ENCODE measurements at places on chromosomes 13 and 19. TPM values are rescaled to one million over a fixed set of nuclear protein-coding genes. Genes with fewer than 3 reads are reported as not detected.

DNA sequence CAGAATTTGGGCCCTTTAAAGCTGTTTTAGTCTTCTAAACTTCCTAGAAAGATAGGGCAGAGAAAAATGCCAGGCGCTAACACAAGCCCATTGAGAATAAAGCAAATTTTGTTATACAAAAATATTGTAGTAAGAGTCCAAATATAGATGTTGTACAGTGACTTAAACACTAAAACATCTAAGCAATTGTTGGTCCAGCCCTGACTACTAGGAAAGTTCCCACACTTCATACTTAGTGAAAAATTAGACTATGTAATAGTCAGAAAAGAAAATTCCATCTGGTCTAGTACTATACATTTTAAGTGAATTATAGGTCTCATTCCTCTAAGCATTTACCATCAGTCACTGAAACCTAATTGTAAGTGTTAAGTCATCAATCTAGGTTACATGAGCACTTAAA lies 1518.3 kb upstream of the SLC10A2 start:
- DNase-seq: no peak
- H3K27ac ChIP-seq: no peak overlapping the region
- H3K27me3 ChIP-seq: no peaks in the 10 kb centered on the region
- H3K4me1 ChIP-seq: no peaks in the 10 kb centered on the region

- no peaks in the 10 kb centered on the region for H3K4me1 ChIP-seq
- H3K27me3 ChIP-seq: peaks cover 18% of the 10 kb centered on the region
- H3K36me3 ChIP-seq: no peaks in the 10 kb centered on the region
- DNase-seq: no peak
These were observed 388.3 kb downstream of the COG6 start for GRCh38 chr13:40043764-40044163.

GRCh38 chr13:40095695-40096356 lies 440.4 kb downstream of the COG6 start:
- no peak overlapping the region for H3K4me3 ChIP-seq
- H3K36me3 ChIP-seq: peaks cover 10% of the 10 kb centered on the region
- peak overlapping the region; percentile 7 for H3K27ac ChIP-seq
- DNase-seq: no peak
- no peaks in the 10 kb centered on the region for H3K27me3 ChIP-seq

CLEC11A gene
- 0.43 TPM for total RNA-seq

GRCh38 chr13:109010912-109011311 lies 381.5 kb downstream of the MYO16 start:
- no peaks in the 10 kb centered on the region for H3K27me3 ChIP-seq
- no peaks in the 10 kb centered on the region for H3K4me1 ChIP-seq
- H3K27ac ChIP-seq: no peak overlapping the region
- DNase-seq: no peak

DNA sequence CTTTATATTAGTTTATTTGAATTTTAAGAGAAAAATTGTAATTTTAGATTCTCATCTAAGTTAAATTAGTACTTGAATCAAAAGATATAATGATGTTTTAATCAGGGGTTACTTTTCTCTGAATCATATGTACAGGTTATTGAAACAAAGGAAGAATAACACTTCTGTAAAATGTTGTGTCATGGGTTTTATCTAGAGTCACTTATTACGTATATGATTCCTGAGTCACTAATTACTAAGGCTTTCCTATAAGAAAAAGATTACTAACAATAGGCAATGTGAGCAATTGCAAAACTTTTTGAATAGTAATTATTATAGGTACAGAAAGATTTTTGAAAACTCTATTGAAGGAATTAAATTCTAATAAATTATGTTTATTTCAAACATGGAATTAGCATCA lies 99.2 kb upstream of the KLF5 start:
- no peak overlapping the region for H3K27ac ChIP-seq
- no peak for DNase-seq
- H3K27me3 ChIP-seq: no peaks in the 10 kb centered on the region
- no peaks in the 10 kb centered on the region for H3K4me1 ChIP-seq

Data from activated CD4-positive, alpha-beta memory T cell treated with anti-CD3 and anti-CD28 coated beads, Interleukin-2, amount 10 ng/mL, durations not matched to agents 7 days and 5 days (primary cell).